Stimulated activated memory B cell treated with anti-CD40 and anti-IgM and Interleukin-4, amounts not matched to agents 10 μg/mL and 1 μg/mL and 100 μg/mL, for 72 hours (primary cell): ENCODE measurements at places on chromosomes 2 and 18.

DNA sequence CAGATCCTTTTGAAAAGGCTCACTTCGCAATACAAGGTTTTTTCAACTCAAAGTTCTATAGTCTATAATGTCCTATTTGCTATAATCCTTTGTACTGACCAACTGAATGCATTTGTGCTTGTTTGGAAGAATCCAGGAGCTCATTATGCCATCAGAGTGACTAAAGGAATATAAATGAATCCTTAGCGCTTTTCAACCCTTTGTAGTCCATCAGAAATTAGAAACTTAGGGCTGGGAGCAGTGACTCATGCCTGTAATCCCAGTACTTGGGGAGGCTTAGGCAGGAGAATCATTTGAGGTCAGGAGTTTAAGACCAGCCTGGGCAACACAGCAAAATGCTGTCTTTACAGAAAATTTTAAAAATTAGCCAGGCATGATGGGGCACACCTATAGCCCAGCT, 330.2 kb upstream of the CHAC2 start:
- ATAC-seq, result no peak
- no peaks in the 10 kb centered on the region for H3K36me3 ChIP-seq
- H3K4me3 ChIP-seq, result no peak overlapping the region
- no peak overlapping the region for H3K27ac ChIP-seq
- H3K27me3 ChIP-seq, result no peaks in the 10 kb centered on the region
- no peaks in the 10 kb centered on the region for H3K4me1 ChIP-seq

DNA sequence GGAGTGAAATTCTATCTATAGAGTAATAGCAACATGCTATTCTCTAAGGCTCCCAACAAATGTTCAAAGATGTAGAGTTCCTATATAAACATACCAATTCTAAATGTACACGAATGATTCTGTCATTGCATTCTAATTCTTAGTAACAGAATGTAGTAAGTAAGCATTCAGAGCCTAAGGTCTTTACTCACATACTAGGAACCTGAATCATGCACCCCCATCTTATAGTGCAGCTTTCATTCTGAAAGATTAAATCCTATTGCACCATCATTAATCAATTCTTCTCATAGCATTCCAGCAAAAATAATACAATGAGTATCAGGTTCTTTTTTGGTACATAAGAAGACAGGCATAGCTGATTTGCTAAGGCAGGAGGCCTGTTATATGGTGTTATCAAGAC, 230.0 kb downstream of the NCKAP5 start:
- no peak for ATAC-seq
- H3K27me3 ChIP-seq, result no peaks in the 10 kb centered on the region
- no peak overlapping the region for H3K4me3 ChIP-seq
- no peaks in the 10 kb centered on the region for H3K36me3 ChIP-seq
- H3K27ac ChIP-seq, result no peak overlapping the region
- no peaks in the 10 kb centered on the region for H3K4me1 ChIP-seq

GRCh38 chr2:29114946-29115609, at the start of gene CLIP4:
Gene CLIP4, plus strand, starts transcription at chr2:29115415. Its CDS starts 5,974 bp downstream, at chr2:29121389.
- no peaks in the 10 kb centered on the region for H3K36me3 ChIP-seq
- peak within 1 kb of the TSS; percentile 86 for H3K27ac ChIP-seq
- peak within 1 kb of the TSS; percentile 86 for H3K4me3 ChIP-seq
- peaks cover 26% of the 10 kb centered on the region for H3K4me1 ChIP-seq
- peak; percentile 85 for ATAC-seq

GRCh38 chr2:230872968-230873660, 8.4 kb downstream of the ITM2C start:
- peak overlapping the region; percentile 94 for H3K27ac ChIP-seq
- peak overlapping the region; percentile 75 for H3K4me3 ChIP-seq
- no peaks in the 10 kb centered on the region for H3K27me3 ChIP-seq
- H3K4me1 ChIP-seq, result peaks cover 83% of the 10 kb centered on the region
- H3K36me3 ChIP-seq, result peaks cover 5% of the 10 kb centered on the region

DNA sequence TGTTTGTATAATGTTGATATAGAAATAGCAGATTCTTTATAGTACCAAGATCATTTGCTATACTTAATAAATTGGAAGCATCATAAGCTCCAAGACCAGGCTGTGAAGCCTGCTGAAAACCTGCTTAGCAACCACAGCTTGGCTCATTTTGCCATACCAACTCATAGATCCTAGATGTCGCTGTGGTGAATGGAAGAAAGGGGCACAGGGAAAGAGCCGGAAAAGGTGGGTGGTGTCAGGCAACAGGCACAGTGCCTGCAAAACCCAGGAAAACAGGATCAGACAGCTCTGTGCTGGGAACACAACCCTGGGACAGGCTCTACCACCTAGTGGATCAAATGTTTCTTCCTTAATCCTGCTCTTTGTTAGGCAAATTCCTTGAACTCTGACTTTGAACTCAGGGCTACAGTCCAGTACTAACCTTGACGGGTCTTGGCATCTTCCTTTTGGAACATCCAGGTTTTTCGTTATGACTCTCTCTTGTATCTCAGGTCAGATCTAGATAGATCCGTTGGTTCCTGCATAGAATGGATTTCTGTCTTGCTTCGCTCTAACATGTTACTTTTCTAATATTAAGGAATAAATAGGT, 31.6 kb downstream of the TWSG1 start:
- H3K4me3 ChIP-seq, result no peak overlapping the region
- H3K36me3 ChIP-seq, result peaks cover 35% of the 10 kb centered on the region
- no peaks in the 10 kb centered on the region for H3K27me3 ChIP-seq
- no peaks in the 10 kb centered on the region for H3K4me1 ChIP-seq

- H3K4me3 ChIP-seq, result no peak overlapping the region
- H3K27ac ChIP-seq, result no peak overlapping the region
- H3K27me3 ChIP-seq, result no peaks in the 10 kb centered on the region
- H3K36me3 ChIP-seq, result peaks cover 13% of the 10 kb centered on the region
- ATAC-seq, result no peak
Observed at GRCh38 chr2:223758131-223758840, 79.1 kb downstream of the AP1S3 start.

DNA sequence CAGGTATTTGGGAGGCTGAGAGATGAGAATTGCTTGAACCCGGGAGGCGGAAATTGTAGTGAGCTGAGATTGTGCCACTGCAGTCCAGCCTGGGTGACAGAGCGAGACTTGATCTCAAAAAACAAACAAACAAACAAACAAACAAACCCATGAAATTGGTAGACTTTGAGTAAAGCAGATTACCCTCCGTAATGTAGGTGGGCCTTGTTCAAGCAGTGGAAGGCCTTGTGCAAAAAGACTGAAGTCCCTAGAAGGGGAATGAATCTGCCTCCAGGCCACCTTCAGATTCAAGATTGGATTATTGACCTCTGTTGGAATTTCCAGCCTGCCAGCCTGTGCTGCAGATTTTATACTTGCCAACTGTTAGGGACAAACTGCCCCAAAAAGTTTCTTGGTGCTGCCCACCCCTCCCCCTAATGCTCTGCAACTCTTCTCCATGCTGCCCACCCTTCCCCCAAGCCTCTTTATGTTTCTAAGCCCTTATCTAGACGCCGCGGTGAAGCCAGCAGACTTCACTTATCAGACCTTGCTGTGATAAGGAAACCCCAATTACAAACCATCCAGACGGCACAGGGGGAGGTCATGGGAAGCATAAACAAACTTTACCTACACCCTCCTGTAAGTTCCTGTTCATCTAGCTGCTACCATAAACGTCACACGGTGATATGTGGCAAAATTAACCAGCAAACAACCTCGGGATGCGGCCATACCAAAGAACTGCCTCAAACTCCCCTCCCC, 17.0 kb downstream of the CYP27A1 start:
- H3K27ac ChIP-seq, result no peak overlapping the region
- peaks cover 26% of the 10 kb centered on the region for H3K27me3 ChIP-seq
- H3K4me1 ChIP-seq, result no peaks in the 10 kb centered on the region
- H3K36me3 ChIP-seq, result no peaks in the 10 kb centered on the region

- H3K27me3 ChIP-seq, result no peaks in the 10 kb centered on the region
- no peaks in the 10 kb centered on the region for H3K36me3 ChIP-seq
- no peak for ATAC-seq
- no peak overlapping the region for H3K27ac ChIP-seq
Observed at GRCh38 chr18:8003878-8004675, 437.0 kb downstream of the PTPRM start.

DNA sequence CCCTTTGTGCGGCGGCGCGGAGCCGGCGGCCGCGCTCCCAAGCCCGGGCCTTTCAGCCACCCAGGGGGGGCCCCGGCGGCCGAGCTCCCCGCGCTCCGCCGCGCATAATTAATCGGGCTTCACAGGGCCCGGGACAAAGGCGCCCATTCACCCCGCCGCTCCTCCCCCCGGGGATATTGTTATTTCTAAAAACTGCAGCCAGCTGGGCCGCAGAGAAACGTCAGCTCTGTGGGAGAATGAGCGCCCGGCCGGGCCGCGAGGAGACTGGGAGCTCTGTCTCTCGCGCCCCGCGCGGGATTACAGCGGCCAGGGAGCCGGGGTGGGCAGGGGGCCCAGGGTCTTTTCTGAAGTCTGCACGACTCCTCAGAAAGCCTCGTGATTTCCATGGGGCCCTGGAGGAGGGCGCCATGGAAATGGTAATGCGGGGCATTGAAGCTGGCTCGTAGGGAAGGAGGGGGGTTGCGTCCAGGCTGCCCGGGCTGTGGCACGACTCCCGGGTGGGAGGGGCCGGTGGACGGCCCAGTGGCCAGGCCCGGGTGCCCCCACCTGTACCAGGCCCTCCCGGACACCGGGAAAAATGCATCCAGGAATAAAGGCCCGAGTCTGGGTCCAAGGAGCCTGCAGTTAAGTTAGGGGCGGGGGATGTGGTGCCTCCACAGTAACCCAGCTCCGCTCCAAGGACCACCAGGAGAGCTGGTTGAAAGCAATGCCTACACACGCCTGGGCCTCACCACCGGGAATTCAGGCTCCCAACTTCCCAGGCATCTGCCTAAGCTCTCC, 125.3 kb downstream of the ZFP36L2 start:
- peak overlapping the region; percentile 39 for H3K4me3 ChIP-seq
- H3K4me1 ChIP-seq, result peaks cover 29% of the 10 kb centered on the region
- no peaks in the 10 kb centered on the region for H3K36me3 ChIP-seq
- H3K27ac ChIP-seq, result no peak overlapping the region
- ATAC-seq, result peak; percentile 28

DNA sequence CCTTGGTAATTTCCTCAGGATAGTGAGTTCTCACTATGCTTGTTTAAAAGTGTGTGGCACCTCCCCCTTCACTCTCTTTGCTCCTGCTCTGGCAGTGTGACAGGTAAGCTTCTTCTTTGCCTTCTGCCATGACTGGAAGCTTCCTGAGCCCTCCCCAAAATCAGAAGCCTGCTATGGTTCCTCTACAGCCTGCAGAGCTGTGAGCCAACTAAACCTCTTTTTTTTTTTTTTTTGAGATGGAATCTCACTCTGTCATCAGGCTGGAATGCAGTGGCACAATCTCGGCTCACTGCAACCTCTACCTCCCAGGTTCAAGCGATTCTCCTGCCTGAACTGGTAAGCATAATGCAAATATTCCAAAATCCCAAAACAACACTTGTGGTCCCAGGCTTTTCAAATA, 80.0 kb downstream of the SOWAHC start:
- no peak for ATAC-seq
- no peaks in the 10 kb centered on the region for H3K36me3 ChIP-seq
- no peak overlapping the region for H3K27ac ChIP-seq
- H3K27me3 ChIP-seq, result peaks cover 9% of the 10 kb centered on the region
- no peaks in the 10 kb centered on the region for H3K4me1 ChIP-seq

DNA sequence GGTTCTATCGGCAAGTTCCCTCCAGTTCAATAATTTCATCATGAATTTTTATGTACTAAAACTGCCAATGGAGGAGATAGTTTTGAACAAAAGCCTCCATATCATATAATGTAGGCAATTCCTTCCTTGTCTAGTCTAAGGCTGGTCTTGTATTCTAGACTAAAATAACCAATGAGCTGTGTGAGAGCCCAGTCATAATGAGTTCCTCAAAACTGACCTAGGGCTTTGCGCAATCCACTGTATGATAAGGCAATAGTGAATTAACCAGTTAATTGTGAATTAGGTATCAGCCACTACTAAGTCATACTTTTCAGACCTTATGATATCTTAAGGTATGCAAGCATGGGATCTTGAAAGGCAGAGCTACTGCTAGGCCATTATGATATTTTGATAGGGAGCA, 7.6 kb upstream of the UXS1 start:
- ATAC-seq, result no peak
- no peak overlapping the region for H3K27ac ChIP-seq
- H3K4me1 ChIP-seq, result no peaks in the 10 kb centered on the region
- H3K27me3 ChIP-seq, result peaks cover 19% of the 10 kb centered on the region
- H3K4me3 ChIP-seq, result no peak overlapping the region
- no peaks in the 10 kb centered on the region for H3K36me3 ChIP-seq

GRCh38 chr2:143954186-143954585, 565.7 kb downstream of the ZEB2 start:
- H3K4me1 ChIP-seq, result no peaks in the 10 kb centered on the region
- no peak for ATAC-seq
- H3K27ac ChIP-seq, result no peak overlapping the region
- H3K4me3 ChIP-seq, result no peak overlapping the region

DNA sequence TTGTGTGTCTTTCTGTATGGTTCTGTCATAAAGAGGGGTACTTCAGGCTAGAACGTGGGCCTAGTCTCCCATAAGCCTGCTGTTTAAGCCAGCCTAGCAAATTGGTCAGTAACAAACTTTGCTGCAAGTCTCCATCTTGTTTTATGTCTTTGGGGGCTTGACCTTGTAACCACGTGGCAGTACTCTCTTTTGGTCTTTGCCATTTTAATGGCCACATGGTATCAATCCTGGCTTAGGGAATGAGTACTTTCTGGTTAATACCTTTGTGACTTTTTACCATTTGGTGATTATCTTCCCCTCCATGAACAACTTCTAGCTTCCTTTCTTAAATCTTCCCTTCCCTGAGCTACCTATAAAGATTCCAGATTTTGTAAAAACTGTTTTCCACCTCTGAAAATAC, 148.3 kb downstream of the GCA start:
- ATAC-seq, result no peak
- no peaks in the 10 kb centered on the region for H3K4me1 ChIP-seq
- no peak overlapping the region for H3K4me3 ChIP-seq
- H3K27ac ChIP-seq, result no peak overlapping the region
- no peaks in the 10 kb centered on the region for H3K36me3 ChIP-seq

GRCh38 chr2:105144152-105144940, 97.2 kb upstream of the GPR45 start:
- H3K27ac ChIP-seq, result peak overlapping the region; percentile 53
- H3K36me3 ChIP-seq, result peaks cover 18% of the 10 kb centered on the region
- H3K4me3 ChIP-seq, result peak overlapping the region; percentile 79
- peaks cover 38% of the 10 kb centered on the region for H3K4me1 ChIP-seq
- H3K27me3 ChIP-seq, result no peaks in the 10 kb centered on the region

- H3K27ac ChIP-seq, result peak overlapping the region; percentile 12
- peaks cover 1% of the 10 kb centered on the region for H3K4me1 ChIP-seq
- H3K4me3 ChIP-seq, result no peak overlapping the region
Observed at GRCh38 chr2:64879745-64880144, 109.5 kb upstream of the SLC1A4 start.

GRCh38 chr2:20633001-20633400, 17.9 kb downstream of the HS1BP3 start:
- no peak overlapping the region for H3K27ac ChIP-seq
- H3K4me3 ChIP-seq, result no peak overlapping the region
- peaks cover 53% of the 10 kb centered on the region for H3K36me3 ChIP-seq
- no peaks in the 10 kb centered on the region for H3K27me3 ChIP-seq

- H3K36me3 ChIP-seq, result no peaks in the 10 kb centered on the region
- H3K4me1 ChIP-seq, result peaks cover 5% of the 10 kb centered on the region
- no peak for ATAC-seq
- no peak overlapping the region for H3K4me3 ChIP-seq
- no peak overlapping the region for H3K27ac ChIP-seq
Observed at GRCh38 chr2:85790499-85791188, 36.9 kb downstream of the ATOH8 start.
